Activated naive CD4-positive, alpha-beta T cell treated with anti-CD3 and anti-CD28 coated beads, Interleukin-2, amount 50 U/mL, for 72 hours (primary cell): ENCODE measurements at places on chromosomes 2 and 18. TPM values are rescaled to one million over a fixed set of nuclear protein-coding genes. Genes with fewer than 3 reads are reported as not detected.

CCDC85A gene
- total RNA-seq: not detected

- no peak for DNase-seq
Observed at GRCh38 chr2:36824273-36824672, 127.8 kb downstream of the VIT start.

INHBB gene
- not detected for total RNA-seq

PLEK gene
- 1.4 TPM for total RNA-seq

- no peak for DNase-seq
Observed at GRCh38 chr2:165371356-165371755, 98.1 kb upstream of the CSRNP3 start.

DNA sequence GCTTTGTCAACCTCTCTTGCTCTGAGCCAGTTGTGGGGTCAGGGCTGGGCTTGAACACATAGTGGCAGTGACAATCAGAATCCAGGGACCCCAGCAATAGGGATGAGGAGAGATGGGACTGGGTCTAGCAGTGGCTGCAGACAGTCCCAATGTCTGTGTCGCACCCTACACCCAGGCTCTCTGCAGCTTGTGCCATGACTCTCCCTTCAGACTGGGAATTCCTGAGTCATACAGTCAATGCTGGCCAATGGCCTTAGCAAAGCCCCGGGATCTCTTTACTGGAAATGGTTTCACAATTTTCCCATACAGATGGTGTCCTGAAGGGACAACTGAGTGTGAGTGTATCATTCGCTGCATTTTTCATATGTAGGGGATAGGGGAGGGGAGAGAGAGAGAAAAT lies 74.2 kb upstream of the CELF4 start:
- no peak for DNase-seq

GRCh38 chr2:137118140-137118539 lies 352.8 kb downstream of the THSD7B start:
- DNase-seq: no peak

SCYGR4 gene
- not detected for total RNA-seq

NETO1 gene
- total RNA-seq: not detected

- no peak for DNase-seq
Observed at GRCh38 chr2:145256551-145256950, 736.6 kb upstream of the ZEB2 start.

STK17B gene
- total RNA-seq: 164 TPM

GRCh38 chr18:32730620-32731091 lies 42.2 kb downstream of the KLHL14 start:
- no peak for DNase-seq

DNA sequence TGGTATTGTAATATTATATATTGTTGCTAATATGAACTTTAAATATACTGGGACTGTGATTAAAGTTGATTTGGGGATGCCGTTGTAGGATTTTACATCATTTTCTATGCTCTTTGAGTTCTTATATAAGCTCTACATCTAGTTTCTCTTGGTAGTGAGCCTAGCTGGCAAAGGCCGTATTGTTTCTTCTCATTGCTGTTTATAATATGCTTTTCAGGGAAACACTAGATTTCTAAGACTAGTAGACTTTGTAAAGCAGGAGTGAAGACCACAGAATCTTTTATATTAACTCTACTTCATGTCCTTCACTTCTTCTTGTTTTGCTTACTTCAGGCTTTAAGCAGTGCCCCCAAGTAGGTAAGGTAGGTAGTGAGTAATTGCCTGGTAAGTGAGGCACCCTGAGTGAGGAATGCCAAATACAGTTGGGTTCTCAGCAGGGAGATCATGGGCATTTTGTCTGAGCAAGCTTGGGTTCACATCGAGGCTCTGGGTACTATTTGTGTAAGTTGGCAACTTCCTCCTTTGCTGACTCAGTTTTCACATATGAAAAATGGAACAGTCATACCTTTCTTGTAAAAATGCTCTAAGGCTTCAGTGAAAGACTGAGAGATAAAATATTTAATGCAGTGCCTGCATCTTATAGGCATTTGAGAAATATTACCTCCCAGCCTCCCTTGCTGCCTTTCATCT lies 96.4 kb downstream of the RNF144A start:
- DNase-seq: no peak

DNA sequence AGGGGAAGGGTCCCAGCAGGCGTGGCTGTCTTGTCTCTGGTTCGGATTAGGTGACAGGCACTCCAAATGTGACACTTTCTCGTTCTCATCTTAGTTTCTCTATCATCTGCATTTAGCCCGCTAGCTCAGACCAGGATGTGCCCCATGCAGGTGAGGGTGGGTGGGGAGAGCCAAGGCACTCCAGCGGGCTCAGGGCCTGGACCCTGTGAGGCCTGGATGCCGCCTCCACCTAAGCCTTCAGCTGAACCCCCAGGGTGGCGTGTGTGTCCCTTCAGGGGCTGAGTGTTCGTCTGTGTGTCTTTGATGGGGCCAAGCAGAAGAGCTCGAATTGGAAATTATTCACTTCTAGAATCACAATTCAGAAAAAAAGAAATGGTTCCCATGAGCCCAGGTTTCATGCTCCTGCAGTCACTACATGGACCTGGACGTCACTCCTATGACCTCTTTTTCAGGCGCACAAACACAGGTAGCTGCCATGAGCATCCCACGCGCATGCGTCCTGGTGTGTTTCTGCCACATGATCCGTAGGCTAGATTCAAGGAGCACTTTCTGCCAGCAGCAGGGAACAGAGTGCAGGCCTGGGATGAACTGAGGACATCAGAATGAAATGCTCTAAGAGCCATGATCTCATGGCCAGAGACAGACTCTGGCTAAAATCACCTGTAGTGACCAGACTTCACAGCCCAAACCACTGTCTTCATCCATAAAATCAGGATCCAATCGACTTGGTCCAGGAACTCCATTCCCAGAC lies 25.8 kb downstream of the CIDEA start:
- DNase-seq: no peak

DNA sequence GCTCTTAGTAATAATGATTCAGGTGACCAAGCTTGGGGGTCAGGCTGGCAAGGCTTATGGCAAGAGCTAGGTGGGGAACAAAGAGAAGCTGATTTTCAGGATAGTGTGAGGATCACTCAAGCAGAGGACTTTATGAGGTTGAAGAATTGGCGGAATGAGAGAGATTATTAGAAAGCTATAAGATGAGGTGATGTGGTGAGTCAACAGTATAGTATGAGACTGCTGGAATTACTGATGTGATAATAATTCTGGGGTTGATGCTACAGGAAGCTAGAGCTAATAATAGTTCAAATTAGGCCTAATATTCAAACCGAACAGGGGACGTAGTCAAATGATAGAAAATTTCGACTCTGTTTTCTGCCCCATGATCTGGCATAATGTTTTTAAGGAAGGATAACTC lies 2115.3 kb upstream of the PIK3C3 start:
- no peak for DNase-seq

TMEM37 gene
- total RNA-seq: not detected

DNA sequence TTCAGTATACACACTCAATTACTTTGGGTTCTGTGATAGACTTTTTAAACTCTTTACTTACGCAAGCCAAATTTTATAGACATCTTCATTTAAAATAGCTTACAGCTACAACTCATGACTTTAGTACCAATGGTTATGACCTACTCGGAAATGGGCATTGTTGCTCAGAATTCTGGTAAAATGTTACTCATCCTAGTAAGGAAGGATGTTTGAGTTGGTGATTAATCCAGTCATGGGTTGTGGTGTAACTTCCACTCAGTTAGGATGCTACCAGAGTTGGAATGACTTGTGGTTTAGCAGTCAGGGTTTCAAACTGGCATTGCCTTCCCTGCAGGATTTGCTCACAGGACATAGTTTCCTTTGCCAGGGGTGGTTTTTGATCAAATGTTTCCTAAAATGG lies 7.4 kb upstream of the NPC1 start:
- DNase-seq: no peak

DNA sequence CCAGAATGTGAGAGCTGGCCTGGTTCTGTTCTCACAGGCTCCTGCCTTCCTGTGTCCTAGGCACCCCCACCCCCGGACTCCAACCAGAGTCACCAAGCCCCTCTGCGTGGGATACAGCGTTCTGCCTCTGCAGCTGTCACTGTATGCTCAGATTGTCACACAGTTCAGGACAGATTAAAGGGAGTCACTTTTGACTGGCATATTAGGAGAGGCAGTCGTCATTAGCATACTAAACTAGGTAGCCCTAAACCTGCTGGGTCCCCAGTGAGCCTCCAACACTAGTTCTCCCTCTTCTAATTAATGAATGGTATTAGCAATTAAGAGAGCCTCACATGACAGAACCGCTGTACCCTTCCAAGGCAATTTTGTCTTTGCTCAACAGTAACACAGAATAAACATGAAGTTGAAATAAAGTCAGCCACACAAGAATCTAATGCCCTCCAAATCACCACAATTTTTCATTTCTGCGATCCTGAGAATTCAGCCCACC lies 340.2 kb downstream of the CMPK2 start:
- DNase-seq: no peak

RBKS gene
- 1.5 TPM for total RNA-seq

GRCh38 chr2:114040826-114041225 lies 150.9 kb downstream of the ACTR3 start:
- DNase-seq: no peak

TNFRSF11A gene
- total RNA-seq: 0.82 TPM

- no peak for DNase-seq
Observed at GRCh38 chr2:18077704-18078103, 199.2 kb downstream of the KCNS3 start.

CNNM4 gene
- 8.9 TPM for total RNA-seq
